ENCODE measurements at places on chromosomes 2 and 18.

- no peaks in the 10 kb centered on the region for H3K36me3 ChIP-seq
- H3K4me3 ChIP-seq = peak overlapping the region; percentile 28
- no peak for DNase-seq
- no peak overlapping the region for H3K27ac ChIP-seq
- peaks cover 4% of the 10 kb centered on the region for H3K4me1 ChIP-seq
These were observed 118.9 kb upstream of the ARL5A start for GRCh38 chr2:151946899-151947812.

DNA sequence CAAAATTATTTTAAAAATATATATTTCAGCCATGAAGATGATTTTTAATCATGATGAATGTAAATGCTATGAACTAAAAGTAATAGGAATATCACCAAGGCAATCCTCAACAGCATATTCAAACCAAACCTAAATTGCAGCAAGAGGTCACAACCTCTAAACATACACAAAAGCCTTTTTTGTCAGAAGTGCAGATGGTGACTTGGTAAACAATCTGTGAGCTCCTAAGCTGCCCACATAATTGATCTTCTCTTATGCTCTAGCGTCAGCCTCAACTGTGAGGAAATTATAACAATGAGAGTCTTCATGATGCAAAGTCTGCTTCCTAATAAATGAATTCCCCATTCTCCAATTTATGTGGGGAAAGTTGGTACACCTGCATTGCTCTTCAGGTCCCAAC lies 113.2 kb downstream of the TSN start:
- H3K27ac ChIP-seq = no peak overlapping the region
- H3K27me3 ChIP-seq = peaks cover 15% of the 10 kb centered on the region
- no peaks in the 10 kb centered on the region for H3K36me3 ChIP-seq
- DNase-seq = no peak
- H3K4me3 ChIP-seq = no peak overlapping the region

GRCh38 chr2:174858745-174859144 lies 94.5 kb upstream of the CHRNA1 start:
- H3K4me1 ChIP-seq = no peaks in the 10 kb centered on the region
- no peak overlapping the region for H3K27ac ChIP-seq
- no peak for DNase-seq
- no peak overlapping the region for H3K4me3 ChIP-seq
- H3K27me3 ChIP-seq = no peaks in the 10 kb centered on the region

GRCh38 chr2:240291337-240292034 lies 144.0 kb upstream of the GPC1 start:
- H3K27ac ChIP-seq = no peak overlapping the region
- no peaks in the 10 kb centered on the region for H3K36me3 ChIP-seq
- DNase-seq = no peak
- peaks cover 3% of the 10 kb centered on the region for H3K27me3 ChIP-seq

DNA sequence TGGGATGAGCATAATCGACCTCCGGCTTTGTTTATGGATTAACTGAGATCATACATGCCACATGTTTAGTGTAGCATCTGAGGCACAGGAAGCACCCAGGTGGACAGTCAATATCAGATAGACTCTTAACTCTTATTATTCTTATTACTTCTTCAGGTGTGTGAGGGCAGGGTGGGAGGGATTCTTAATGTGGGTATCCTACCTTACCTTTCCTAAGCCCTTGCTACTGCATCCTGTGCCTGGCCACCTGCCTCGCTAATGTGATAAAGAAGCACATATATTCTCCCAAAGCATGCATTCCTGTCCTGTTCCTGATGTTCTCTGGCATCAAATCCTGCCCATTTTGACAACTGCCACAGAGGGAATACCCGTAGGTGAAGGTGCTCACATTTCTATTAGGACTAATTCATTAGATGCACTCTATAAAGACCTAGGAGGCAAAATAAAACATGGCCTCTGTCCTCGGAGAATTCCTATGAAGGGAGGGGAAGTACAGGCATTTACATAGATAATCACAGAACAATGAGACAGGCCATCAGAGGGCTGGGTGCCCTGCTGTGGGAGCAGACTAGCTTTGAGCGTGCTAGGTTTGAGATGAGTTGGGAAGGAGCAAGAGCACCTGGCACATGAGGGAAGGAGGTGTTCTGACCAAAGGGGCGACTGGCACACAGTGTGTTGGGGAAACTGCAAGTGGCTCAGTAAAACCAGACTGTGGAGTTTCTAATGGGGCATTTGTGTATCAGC lies 19.5 kb upstream of the CELF4 start:
- no peaks in the 10 kb centered on the region for H3K36me3 ChIP-seq
- H3K27me3 ChIP-seq = no peaks in the 10 kb centered on the region
- H3K4me1 ChIP-seq = no peaks in the 10 kb centered on the region
- no peak overlapping the region for H3K27ac ChIP-seq
- DNase-seq = no peak
- H3K4me3 ChIP-seq = no peak overlapping the region

GRCh38 chr2:128714285-128714684 lies 395.6 kb upstream of the HS6ST1 start:
- peaks cover 28% of the 10 kb centered on the region for H3K27me3 ChIP-seq
- no peak overlapping the region for H3K4me3 ChIP-seq
- H3K36me3 ChIP-seq = no peaks in the 10 kb centered on the region
- DNase-seq = no peak

DNA sequence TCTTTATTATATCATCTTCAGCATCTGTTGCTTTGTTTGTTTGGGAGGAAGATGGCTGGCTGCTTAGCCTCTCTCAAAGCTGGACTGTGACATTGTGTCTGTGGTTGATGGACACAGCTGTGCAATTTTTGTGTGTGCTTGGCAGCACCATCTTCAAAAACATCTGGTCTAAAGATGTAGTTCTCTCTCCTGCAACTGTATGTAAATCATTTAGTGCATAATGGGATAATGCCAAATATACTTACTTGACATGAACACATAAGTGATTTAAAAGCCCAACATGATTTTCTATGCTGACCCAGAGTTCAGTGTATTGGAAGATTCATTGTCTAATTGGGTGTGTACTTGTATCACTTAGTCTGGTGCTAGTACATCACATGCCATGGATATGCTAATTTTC lies 112.2 kb downstream of the MAP4K4 start:
- H3K27me3 ChIP-seq = no peaks in the 10 kb centered on the region
- peaks cover 39% of the 10 kb centered on the region for H3K4me1 ChIP-seq
- H3K4me3 ChIP-seq = peak overlapping the region; percentile 4
- no peak for DNase-seq

- H3K27me3 ChIP-seq = no peaks in the 10 kb centered on the region
- H3K4me1 ChIP-seq = peaks cover 34% of the 10 kb centered on the region
- H3K27ac ChIP-seq = peak overlapping the region; percentile 14
- no peak for DNase-seq
These were observed 85.6 kb downstream of the IKZF2 start for GRCh38 chr2:213065583-213066442.

DNA sequence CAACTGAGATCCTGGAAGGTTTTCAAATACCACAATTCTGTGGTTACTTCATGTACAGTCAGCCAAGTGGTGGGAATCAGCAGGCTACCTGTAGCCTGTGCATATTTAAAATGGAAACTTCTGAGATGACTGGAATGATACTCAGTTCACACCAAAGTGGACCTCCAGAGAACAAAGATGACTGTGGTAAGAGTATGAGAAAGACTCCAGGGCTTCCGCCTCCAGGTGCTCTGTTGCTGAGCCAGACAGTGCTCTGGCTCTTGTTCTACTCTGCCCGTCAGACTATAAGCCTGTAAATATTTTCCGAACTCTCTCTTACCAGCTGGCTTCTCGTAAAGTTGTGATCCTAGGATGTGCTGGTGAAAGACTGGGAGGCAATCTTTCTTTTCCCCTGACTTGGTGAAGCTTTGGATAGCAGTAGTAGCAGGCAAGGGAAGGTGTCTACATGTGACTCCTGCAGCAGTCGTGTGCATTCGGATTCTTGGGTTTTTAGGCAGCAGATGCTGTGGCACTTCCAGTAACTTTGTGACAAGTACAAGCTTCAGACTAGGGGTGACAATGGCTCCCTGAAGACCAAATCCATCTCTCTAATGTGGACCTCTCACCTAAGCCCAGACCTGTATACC lies 23.1 kb downstream of the ST3GAL5 start:
- H3K27me3 ChIP-seq = no peaks in the 10 kb centered on the region
- peak overlapping the region; percentile 35 for H3K27ac ChIP-seq
- no peaks in the 10 kb centered on the region for H3K36me3 ChIP-seq
- no peak overlapping the region for H3K4me3 ChIP-seq

DNA sequence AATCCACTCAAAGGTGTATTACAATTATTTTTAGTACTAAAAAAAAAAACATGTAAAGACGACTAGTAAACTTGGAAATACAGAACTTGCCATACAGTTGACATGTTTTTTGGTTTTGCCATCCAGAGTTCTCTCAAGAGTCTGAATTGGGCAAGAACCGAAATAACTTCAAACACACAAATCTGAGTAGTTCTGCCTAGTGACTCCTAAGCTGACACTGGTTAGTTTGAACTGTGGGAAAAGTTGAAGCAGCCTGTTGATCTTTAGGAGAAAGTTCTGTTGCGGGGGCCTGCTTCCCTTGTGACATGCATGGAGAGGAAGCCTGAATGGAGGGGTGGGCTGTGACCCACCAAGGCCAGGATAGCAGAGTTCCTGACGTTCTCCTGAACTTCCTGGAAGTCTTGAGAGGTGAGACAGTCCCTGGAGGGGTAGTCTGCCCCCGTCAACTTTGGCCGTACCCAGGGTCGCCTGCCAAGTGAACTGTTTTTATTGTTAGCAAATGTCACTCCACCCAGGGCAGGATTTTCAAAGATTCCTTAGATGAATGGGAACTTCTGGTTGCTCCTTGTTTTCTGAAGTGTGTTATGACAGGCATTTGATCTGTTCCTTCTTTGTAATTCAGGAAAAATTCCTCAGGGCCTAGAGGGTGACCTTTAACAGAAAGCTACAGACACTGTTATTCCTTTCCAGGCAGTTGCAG lies 85.6 kb upstream of the SPTBN1 start:
- H3K27ac ChIP-seq = no peak overlapping the region
- H3K27me3 ChIP-seq = peaks cover 13% of the 10 kb centered on the region
- H3K4me3 ChIP-seq = no peak overlapping the region
- H3K36me3 ChIP-seq = no peaks in the 10 kb centered on the region

DNA sequence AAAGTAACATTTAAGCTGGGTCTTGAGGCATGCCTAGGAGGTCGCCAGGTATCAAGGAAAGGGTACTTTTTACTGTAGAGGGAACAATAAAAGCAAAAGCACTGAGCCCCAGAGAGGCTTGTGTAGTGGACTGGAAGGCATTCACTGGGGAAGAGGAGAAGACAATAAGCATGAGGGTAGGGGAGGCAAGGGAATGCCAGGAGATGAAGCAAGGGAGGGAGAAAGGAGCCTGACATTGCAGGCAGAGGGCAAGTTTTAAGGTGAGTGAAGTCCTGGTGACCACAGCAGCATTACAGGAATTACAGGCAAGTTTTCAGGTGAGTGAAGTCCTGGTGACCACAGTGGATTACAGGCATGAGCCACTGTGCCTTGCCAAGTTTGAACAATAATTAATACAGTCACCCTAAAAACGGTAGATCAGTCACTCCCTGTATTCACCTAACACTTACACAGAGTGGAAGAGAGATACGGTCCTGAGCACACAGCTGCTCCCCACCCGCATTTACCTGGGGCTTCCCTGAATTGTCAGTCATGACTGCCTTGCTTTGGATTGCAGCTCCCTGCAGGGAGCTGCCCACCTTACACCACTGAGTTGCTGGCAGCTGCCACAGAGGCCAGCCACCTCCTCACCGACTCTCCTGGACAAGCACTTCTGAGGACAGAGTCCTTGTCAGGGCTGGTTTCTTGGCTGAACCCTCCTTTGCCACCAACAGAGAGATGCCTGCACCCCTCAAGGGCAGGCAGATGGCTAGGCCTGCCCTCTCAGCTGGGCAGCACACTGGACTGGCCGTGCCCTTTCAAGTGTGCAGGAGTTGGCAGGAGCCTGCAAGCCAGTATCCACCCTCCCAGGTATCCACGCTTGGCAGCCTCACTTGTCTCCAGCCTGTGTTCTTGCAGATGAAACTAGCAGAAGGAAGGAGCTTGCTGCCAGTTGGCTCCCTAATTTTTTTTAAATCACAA lies 153.2 kb upstream of the MSH6 start:
- H3K27ac ChIP-seq = no peak overlapping the region
- no peak for DNase-seq
- no peaks in the 10 kb centered on the region for H3K36me3 ChIP-seq
- H3K4me3 ChIP-seq = no peak overlapping the region

DNA sequence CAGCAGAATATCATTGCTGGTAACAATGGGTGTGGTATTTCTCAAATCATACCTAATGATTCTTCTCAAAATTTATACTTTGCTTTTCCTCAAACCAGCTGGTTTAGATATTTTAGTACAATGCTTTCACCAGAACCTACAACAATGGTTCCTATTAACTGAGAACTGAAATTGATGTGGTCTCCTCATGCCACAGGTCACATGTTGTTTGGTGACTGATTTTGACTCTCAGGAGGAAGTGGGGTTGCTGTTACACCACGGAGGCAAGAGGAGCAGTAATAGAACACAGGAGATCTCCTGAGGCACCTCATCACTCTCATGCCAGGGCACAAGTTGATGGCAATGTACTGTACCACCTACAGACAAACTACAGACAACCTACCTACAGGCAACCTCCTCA lies 3.0 kb upstream of the CEP68 start:
- peak overlapping the region; percentile 79 for H3K27ac ChIP-seq
- peaks cover 55% of the 10 kb centered on the region for H3K4me1 ChIP-seq
- H3K36me3 ChIP-seq = no peaks in the 10 kb centered on the region
- DNase-seq = peak; percentile 16
- H3K4me3 ChIP-seq = peak overlapping the region; percentile 74
- H3K27me3 ChIP-seq = no peaks in the 10 kb centered on the region

DNA sequence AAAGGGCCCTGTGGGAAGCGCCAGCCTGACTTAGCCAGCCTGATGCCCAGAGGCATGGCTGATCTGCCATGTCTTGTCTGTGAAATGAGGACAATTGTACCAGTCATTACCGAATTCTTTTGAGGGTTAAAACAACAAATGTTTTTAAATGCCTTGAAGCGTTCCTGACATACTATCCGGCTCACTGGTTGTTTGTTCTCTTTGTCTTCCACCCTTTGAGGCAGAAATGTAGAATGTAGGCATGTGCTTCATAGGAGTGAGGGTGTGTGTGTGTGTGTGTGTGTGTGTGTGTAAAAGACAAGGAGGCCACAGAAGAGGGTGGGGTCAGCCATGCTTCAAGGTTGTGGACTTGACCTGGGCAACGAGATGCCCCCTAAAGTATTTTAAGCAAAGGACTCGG lies 35.5 kb downstream of the TGFBRAP1 start:
- H3K4me1 ChIP-seq = peaks cover 9% of the 10 kb centered on the region
- H3K27ac ChIP-seq = no peak overlapping the region
- no peak overlapping the region for H3K4me3 ChIP-seq
- H3K36me3 ChIP-seq = peaks cover 34% of the 10 kb centered on the region
- no peaks in the 10 kb centered on the region for H3K27me3 ChIP-seq

DNA sequence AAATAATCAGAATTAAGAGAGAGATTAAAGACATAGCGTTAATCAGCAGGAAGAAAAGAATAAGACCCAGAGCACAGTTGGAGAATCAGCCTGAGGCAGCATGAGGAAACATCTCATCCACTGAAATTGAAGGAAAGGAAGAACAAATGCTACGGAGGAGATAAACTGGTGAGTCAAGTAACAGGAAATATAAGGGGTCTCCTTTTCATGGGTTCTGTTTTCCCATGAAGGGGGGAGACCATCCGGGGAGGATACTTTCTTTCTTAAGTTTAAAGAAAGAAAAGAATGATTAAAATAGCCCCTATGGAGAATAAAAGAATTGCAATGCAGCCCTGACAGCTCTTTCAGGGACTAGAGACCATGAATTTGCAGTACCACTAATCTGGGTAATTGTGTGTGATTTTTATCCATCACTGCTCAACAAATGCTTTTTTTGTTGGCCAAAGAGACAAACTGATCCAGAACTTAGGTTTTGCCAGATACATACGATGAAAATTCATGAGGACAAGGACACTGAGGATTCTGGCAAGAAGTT lies 17.7 kb downstream of the ROCK2 start:
- H3K27ac ChIP-seq = no peak overlapping the region
- peaks cover 13% of the 10 kb centered on the region for H3K4me1 ChIP-seq
- DNase-seq = no peak
- no peaks in the 10 kb centered on the region for H3K27me3 ChIP-seq
- H3K4me3 ChIP-seq = no peak overlapping the region
- H3K36me3 ChIP-seq = no peaks in the 10 kb centered on the region
